Mucosa of gallbladder (tissue), 1 donor: ENCODE measurements at places on chromosomes 12 and 14.

DNA sequence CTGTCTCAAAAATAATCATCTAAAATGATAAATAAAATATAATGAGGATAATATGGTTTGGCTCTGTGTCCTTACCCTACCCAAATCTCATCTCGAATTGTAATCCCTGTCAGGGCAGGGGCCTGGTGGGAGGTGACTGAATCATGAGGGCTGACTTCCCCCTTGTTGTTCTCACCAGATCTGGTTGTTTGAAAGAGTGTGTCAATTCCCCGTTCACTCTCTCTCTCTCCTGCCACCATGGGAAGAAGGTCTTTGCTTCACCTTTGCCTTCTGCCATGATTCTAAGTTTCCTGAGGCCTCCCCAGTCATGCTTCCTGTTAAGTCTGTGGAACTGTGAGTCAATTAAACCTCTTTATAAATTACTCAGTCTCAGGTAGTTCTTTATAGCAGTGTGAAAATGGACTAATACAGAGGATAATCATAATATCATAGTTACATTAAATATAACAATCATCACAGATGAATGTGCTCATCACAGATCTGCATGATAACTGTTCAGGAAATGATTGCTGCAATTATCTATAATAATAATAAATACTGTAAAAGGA is 12.6 kb downstream of the EFCAB11 start:
- DNase-seq: no peak

GRCh38 chr14:95290021-95290420 is 29.7 kb downstream of the CLMN start:
- DNase-seq: no peak

DNA sequence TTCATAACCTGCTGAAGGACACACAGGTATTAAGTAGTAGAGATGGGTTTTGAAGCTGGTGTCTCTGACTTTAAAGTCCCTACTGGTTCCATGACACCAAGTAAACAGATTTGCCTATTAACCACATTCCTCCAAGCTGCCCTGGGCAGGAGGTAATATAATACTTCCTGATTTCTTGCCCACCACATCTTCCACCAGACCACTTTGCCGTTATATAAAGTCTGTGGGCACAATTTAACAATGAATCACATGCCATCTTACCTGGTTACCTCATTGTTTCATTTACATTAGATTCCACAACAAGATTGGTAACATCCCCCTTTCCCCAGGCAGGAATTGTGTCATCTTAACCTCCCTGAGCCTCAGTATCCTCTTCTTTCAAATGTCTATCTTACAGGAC is 900 bp upstream of the LRRC23 start:
- DNase-seq: no peak

DNA sequence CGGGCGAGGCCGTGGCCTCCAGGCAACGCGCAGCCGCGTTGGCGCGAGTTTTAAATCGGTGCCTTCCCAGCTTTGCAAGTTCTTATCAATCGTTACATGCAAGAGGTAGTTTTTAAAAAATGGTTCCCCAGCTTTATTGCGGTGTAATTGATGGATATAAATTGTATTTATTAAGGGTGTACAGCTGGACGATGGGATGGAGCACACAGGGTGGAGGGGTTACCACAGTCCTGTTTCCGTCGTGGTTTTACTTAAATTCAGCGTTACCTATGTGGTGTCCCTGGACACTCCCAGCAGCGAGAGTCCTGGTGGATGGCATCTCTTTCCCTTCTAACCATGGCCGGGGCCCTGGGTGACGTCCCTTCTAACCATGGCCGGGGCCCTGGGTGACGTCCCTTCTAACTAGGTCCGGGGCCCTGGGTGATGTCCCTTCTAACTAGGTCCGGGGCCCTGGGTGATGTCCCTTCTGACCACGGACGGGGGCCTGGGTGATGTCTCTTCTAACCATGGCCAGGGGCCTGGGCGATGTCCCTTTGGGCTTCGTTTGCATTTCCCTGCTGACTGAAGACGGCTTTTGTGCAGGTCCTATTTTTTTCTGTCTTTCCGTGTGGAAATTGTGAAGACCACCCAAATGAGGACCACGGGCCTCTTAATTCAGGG is 97.9 kb downstream of the TNFAIP2 start:
- DNase-seq: no peak

GRCh38 chr12:69897744-69898143 is 72.7 kb downstream of the MYRFL start:
- DNase-seq: no peak

GRCh38 chr14:68630081-68630571 is 162.7 kb downstream of the ZFP36L1 start:
- DNase-seq: peak; percentile 10

GRCh38 chr14:43356979-43357545 is 1150.0 kb downstream of the FSCB start:
- DNase-seq: no peak

- no peak for DNase-seq
Observed at GRCh38 chr12:84594157-84594556, 318.4 kb downstream of the SLC6A15 start.

DNA sequence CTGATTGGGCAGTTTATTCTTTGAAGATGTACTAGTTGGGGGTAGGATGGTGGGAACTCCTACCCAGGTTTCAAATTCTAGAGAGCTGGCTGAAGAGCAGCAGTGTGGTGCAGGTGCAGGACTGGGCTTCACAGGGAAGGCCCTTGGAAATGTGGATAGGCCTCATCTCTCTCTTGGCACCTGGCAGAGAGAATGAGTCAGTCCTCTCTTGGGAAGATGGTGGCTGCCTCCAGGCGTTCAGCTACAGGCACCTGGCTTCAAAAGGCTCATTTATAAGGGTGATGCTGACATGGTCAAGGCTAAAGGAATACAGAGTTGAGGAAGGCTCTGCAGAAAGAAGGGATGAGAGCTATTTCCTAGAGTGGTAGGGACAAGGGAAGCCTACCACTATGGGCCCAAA is 179.7 kb upstream of the VASH1 start:
- DNase-seq: no peak

DNA sequence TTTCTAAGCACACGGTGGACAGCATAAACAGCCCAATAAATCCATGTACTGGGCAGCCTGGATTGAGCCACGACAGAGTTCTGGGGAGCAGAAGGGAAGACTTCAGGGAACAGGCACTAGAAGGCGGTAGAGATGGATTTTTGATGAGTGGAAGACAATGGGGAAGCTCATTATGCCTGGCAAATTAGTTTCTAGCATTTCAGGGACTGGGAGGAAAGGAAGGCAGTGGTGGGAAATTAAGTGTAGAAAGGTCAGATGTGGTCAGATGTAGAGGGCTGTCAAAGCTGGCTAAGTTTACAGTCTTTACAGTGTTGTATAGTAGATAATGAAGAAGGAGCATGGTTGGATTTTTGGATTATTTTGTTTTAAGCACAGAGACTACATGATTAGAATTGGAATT is 9.2 kb downstream of the EGLN3 start:
- no peak for DNase-seq
